Endodermal cell (in vitro differentiated cells): ENCODE measurements at places on chromosomes 7 and 10. TPM values are rescaled to one million over a fixed set of nuclear protein-coding genes. Genes with fewer than 3 reads are reported as not detected.

NEBL gene
- 52.9 and 61.6 TPM in 2 replicates for total RNA-seq

MYO1G gene
- total RNA-seq = 0.25 and 0.33 TPM in 2 replicates

MINDY4 gene
- total RNA-seq = 6.6 and 8.1 TPM in 2 replicates

KIF11 gene
- total RNA-seq = 29.7 to 57.3 TPM (median 55.7 TPM) in 3 replicates

DNA sequence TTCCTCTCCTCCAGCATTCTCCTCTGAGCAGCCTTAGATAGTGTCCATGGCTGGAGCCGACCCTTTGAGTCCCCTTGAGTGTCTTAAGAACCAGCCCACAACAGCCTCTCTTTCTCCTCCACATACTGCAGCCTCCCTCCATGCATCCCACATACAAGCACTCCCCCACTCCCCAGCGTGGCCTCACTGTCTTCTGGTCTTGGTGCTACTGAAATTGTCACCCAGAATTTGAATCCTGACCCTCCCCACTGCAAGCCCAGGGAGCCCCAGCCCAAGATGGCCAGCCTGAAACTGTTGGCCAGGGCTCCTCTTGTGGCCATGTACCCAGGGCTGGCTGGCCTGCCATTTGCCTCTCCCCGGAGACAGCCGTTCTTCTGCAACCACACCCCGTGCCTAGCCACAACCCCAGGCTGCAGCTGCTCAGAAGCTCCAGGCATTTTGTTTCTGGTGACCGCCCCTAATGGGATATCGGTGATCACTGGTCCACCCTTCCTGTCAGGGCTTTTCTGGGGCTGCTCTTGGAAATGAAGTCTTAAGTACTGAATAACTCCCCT lies 18.8 kb upstream of the SH2D4B start:
- DNase-seq = no peak

- DNase-seq = no peak
Measured at GRCh38 chr10:60940446-60940845, 3.5 kb downstream of the RHOBTB1 start.

DNA sequence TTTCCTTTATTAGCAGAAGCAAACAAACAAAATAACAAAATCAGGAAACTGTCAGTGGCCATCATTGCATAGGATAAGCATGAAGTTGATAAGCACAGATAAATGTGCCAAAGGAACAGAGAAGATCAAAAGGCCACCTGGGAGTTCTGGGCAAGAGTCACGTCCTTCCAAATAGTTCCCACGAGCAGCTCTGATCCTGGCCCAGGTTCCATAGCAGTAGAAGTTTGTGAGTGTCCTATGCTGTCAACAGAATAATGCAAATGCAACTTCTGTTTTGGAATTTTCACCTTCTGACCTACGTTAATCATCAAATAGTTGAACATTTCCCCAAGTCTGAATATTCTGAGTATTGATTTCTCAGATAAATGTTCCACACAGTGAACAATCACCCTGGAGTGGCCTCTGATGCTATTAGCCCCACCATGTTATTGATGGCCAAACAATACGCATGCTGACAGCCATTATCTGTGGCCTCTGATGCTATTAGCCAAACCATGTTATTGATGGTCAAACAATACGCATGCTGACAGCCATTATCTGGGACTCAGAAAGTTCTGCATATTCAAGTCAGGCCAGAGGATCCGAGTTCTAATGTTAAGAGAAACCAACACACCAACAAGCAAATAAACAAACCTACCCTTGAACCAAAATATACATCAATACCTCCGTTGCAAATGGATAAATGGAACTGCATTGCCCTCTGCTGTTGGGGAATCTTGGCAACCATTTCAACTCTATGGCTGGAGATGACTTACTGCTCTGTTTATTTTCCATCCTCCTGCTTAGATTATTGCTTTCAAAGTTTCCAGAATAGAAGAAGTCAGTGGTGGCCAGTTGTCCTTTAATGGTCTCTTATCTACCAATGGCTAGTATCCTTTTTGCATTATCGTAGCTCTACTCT lies 63.3 kb downstream of the MRC1 start:
- peak; percentile 64 for DNase-seq

- no peak for DNase-seq
Measured at GRCh38 chr7:95886501-95887090, 114.2 kb downstream of the DYNC1I1 start.

DNA sequence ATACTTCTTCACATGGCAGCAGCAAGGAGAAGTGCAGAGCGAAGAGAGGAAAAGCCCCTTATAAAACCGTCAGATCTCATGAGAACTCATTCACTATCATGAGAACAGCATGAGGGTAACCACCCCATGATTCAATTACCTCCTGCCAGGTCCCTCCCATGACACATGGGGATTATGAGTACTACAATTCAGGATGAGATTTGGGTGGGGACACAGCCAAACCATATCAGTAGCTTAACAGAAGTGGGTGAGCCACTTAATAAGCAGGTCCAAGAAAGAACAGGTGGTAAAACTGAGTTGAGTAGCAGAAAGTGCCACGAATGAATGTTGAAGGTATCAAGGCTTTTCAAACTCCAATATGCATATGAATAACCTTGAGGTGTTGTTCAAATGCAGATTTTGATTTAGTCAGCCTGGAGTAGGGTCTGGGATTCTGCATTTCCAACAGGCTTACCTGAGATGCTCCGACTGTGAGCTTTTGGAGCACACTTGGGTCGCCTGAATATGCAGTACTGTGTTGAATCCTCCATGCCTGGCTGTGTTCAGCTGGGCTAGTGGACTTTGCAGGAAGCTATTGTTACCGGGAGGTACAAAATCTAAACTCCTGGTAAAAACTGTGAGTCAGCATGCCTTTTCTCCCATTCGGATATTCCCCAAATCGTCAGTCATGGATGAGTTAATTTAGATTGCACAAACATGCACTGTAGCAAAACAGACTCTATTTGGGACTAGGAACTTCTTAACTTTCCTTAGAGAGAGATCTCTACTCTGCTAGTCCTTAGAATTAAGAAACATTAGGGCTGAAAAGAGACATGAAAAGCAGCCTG lies 69.0 kb upstream of the PRKCQ start:
- no peak for DNase-seq

- peak; percentile 89 for DNase-seq
Measured at GRCh38 chr10:95308389-95309302, 17.8 kb upstream of the PDLIM1 start.

- DNase-seq = no peak
Measured at GRCh38 chr10:21969326-21970287, 33.9 kb downstream of the DNAJC1 start.

DNA sequence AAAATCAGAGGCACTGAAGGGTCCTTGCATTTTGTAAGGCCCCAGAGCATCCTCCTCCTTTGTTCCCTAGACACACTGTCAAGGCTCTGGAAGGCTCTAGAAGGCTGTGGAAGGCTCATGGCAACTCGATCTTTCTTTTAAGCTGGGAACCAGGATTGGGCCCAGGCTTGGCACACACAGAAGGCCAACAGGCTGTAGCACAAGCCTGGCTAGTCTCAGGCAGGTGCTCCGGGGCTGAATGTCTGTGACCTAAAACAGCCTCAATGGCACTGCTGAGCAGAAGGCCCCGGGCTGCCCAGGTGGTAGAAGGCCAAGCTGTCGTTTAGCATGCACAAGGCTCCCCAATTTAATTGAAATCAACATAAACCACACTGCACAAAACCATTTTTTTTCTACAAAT lies 55.7 kb downstream of the PRKAG2 start:
- no peak for DNase-seq
